ENCODE measurements at places on chromosomes 3 and 15.

DNA sequence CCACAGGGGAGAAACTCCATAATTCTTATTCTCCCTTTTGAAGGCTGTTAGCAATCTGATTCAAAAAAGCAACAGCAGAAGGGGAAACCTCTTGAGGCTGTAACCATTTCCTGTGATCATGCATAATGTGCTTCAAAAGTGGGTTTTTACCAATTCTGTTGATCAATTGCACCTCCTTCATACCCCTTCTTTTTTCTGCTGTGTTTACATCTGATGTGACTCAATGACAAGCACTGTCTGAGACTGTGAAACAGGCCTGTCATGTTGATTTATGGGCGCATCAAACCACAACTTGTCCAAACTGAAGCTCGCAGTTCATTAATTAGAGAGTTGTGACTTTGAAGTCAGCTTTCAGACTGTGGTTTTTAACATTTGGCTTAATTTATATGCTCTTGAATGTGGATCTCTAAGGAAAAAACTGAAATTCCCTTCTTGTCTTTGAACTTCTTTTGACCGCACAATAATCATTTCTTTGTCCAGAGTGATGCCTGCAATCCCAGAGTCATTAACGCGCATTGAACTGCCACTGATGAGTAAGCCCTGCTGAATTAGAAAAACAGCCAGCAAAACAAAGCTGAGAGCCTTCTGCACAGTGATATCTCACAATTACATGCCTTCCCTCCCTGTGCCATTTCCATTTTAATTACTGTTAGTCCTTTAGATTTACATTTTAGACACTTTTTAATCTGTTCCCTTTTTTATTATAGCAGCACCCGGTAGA, 532.8 kb downstream of the FOXP1 start:
- peak; percentile 80 for DNase-seq

GRCh38 chr15:88302373-88302772, 45.8 kb upstream of the NTRK3 start:
- DNase-seq: peak; percentile 14

GRCh38 chr3:46889381-46890110, 12.0 kb downstream of the PTH1R start:
- DNase-seq: no peak

- no peak for DNase-seq
Measured at GRCh38 chr3:143751643-143752178, 96.6 kb downstream of the SLC9A9 start.

GRCh38 chr3:196354132-196354531, 15.9 kb upstream of the TM4SF19 start:
- DNase-seq: no peak

All from hippocampal formation (tissue), 2 donors.